Activated CD4-positive, alpha-beta T cell treated with anti-CD3 and anti-CD28 coated beads, Interleukin-2, amount 50 U/mL, for 16 hours (primary cell): ENCODE measurements at places on chromosomes 2 and 18.
A peak's percentile ranks its signal among the peaks of the same experiment; 100 is the strongest.

GRCh38 chr2:46914578-46915230, 902 bp downstream of the MCFD2 start:
- DNase-seq, result no peak

DNA sequence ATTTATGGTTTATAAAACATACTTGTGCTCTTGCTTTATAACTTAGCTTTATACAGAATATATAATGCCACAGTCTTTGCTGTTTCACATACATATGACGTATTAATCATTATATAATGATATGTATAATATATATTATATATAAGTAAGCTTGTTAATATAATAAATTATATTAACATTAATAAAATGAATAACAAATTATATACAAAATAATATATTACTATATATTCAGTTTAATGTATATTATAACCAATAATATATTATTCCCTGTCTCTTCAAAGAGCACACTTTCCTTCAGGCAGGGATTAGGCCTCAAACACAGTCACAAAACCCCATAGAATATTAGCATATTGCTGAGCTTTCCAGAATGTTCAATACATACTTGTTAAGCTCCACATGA, 427.6 kb downstream of the NCKAP5 start:
- no peak for DNase-seq

DNA sequence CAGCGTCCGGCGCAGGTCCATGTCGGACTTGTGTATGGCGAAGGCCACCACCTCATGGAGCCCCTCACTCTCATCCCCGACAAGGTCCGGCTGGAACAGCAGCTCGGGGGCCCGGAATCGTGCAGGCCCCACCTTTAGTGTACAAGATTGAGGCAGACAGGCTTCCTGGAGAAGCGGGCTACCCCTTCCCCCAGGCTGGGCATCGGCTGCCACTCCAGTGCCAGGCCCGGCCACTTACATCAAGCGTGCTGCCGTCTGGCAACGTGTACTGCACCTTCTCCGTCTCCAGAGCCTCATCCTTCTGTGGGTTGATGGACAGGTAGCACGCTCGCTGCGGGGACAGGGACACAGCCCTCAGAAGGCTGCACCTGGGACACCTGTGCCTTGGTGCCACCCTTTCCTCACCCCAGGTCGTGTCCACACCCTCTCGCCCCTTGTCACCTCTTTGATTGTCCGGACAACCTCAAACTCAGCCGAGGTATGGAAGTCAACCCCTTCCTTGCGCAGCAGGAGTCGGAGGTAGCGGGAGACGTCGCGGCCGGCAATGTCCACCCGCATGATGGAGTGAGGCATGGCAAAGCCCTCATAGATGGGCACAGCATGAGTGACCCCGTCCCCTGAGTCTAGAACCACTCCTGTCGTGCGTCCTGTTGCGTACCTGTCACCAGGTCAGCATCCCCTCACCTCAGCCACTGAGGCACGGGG, 5.7 kb downstream of the ACTR1B start:
- no peak for DNase-seq

- DNase-seq, result peak; percentile 34
Measured at GRCh38 chr2:215831296-215831913, 181.9 kb downstream of the MREG start.

DNA sequence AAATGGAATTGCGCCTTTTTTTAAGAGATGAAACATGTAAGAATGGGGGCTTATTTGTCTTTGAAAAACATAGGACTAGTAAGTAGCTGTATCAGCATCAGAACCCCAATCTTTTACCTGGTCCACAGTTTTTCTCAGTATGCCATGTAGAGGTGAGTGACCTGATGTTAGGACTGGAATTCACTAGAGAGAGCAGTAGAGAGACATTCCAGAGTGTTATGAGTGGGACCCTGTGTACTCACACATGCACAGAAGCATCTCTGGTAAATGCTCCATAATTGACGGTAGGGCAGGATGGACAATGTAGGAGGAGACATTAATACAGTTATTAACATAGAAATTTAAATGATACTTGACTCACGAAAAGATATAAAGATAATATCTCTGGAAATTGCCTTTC, 1.4 kb upstream of the GALNT13 start:
- no peak for DNase-seq

- DNase-seq, result no peak
Measured at GRCh38 chr18:12639990-12640880, 17.7 kb downstream of the SPIRE1 start.
